ENCODE measurements at places on chromosomes 4 and X.

GRCh38 chr4:133483600-133484246, 334.6 kb downstream of the PCDH10 start:
- no peak for DNase-seq

DNA sequence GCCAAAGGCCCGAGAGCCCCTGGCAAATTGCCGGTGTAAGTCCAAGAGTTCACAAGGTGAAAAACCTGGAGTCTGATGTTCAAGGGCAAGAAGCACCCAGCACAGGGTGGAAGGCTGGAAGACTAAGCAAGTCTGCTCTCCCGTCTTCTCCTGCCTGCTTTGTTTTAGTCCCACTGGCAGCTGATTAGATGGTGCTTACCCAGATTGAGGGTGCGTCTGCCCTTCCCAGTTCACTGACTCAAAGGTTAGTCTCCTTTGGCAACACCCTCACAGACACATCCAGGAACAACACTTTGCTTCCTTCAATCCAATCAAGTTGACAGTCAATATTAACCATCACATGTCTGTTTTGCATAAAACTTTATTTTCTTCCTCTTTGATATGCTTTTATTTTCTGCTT, 157.4 kb downstream of the HS3ST1 start:
- DNase-seq = no peak

GRCh38 chr4:101171747-101172146, 175.6 kb downstream of the PPP3CA start:
- no peak for DNase-seq

DNA sequence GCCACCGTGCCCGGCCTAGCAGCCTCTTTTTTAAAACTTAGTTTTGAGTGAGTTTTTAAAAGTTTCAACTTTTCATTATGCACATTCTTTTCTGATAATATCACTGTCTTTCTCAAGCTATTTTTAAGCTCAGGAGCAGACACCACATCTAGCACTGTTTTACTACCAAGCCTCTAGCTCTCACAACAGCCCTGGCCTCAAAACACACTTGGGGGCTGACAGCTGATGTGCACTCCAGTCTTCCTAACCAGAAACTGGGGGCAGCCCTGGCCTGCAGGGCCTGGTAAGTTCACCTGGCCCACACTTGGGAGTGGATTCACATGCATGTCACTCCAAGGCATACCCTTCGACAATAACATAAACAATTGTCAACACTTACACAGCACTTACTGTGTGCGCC, 34.0 kb downstream of the CENPU start:
- no peak for DNase-seq

DNA sequence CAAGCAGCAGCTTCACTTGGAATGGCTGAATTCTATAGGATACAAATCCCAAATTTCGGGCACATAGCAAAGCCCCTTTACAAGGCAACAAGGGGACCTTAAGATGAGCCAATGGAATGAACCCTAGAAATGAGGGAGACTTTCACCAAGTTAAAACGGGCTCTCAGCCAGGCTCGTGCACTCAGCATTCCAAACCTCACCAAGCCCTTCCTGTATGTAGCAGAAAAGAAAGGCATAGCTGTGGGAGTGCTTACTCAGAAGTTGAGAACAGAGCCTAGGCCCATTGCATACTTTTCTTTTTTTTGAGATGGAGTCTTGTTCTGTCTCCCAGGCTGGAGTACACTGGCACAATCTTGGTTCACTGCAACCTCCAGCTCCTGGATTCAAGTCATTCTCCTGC, 10.8 kb upstream of the HERC5 start:
- DNase-seq = no peak

DNA sequence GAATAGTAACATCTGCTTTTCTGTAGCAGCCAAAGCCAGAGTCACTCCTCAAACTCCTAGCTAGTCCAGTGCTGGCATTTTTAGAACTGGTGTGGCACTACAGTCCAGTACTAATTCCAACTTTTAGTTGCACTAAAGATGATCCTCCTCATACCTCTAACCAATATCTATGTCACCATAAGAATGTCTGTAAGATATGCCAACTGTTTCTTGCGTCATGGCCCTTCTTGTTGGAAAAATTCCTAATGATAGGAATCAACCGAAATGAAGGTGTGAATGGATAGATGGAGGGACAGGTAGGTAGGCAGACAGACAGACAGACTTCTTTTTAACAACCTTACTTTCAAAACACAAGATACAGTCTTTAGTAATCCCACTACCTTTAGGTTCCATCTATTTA, 74.6 kb upstream of the PRSS48 start:
- no peak for DNase-seq

DNA sequence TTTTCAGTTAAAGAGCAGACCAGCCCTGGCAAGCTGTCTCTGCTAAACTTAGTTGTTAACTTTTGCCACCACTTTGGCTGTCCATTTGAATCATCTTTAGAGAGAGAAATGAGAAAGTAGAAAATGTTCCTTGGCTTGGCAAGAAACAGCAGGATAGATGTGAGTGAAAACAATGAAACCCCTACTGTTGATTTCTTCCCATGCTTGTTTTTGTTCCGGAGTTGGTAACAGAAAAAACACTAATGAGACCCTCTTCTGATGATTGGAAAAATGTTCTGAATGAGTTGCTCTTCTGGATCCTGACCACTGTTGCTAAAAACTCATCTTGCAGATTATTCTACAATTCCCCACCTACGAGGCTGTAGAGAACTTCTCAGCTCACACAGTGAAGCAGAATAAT, 203.3 kb downstream of the MAPK10 start:
- no peak for DNase-seq

GRCh38 chr4:186701273-186701672, 22.4 kb downstream of the FAT1 start:
- no peak for DNase-seq

GRCh38 chr4:145189981-145190380, 9.6 kb upstream of the OTUD4 start:
- DNase-seq = no peak

GRCh38 chrX:148960060-148960459, 459.6 kb downstream of the AFF2 start:
- no peak for DNase-seq

DNA sequence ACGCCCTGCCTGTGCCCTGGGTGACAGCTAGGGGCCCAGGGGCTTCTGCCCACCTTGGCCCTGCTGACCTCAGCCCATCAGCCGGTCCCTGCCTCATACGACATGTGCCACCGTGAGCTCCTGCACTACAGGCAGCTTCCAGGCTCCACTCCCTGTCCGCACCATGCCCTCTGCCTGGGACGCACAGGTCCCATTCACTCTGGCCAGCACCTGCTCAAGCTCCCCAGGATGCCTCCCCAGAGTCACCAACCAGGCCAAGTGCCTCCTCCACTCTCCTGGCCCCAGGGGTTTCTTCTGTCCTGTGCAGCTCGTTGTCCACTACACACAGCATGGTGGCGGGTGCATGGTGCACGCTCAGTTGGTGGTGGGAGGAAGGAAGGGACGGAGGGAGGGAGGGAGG, 20.2 kb upstream of the MRFAP1 start:
- no peak for DNase-seq

GRCh38 chr4:142984871-142985585, 138.9 kb upstream of the INPP4B start:
- no peak for DNase-seq

GRCh38 chr4:11407551-11407950, 21.1 kb downstream of the HS3ST1 start:
- no peak for DNase-seq

GRCh38 chr4:188993871-188994270, 854.6 kb downstream of the TRIML1 start:
- no peak for DNase-seq

DNA sequence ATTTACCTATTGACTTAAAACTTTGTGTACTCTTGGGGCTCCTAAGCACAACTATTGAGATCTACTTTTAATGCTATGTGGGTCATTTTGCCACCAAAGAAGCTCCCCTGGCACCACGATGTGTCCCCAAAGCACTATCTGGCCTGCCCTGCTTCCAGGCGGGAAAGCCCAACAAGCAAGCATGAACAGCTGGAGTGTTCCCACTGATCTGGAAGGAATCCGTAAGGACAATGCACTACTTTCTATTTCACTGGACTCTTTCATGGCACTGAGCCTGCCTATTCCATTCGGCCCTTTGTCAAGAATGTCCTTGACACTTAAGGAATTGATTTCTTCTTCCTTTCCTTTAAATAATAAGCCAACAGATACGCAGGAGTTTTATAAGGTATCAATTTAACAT, 38.8 kb downstream of the GRIA3 start:
- DNase-seq = no peak

- no peak for DNase-seq
Observed at GRCh38 chr4:53705151-53705764, 114.0 kb upstream of the LNX1 start.

DNA sequence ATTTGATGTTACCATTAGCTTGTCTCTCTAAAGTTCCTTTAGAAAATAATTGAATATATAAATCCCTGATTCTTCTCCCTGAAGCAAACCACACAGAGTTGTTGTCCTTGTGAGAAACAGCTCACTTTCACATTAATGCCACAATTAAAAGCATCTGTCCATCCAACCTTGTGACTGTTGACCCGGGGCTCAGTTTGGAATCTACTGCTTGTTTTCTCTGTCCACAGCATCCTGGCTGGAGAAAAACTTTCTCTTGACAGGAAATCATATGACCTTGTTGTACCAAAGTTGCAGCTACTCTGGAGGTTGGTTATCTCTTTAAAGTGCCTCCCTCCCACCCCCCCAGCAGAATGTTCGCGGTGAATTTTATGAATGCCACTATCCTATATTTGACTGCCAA, 3.1 kb downstream of the PRKG2 start:
- DNase-seq = no peak

DNA sequence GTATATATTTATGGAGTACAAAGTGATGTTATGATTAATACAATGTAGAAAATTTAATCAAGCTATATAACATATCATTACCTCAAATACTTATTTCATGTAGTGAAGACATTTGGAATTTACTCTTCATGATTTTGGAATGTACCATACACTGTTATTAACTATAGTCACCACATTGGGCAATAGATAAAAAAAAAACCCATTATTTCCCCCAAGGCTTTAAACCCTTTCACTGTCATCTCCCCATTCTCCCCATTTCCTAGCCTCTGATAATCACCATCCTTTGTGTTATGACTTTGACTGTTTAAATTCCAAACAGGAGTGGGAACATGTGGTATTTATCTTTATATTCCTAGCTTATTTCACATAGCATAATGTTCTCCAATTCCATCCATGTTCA, 2189.1 kb upstream of the AGA start:
- DNase-seq = no peak

DNA sequence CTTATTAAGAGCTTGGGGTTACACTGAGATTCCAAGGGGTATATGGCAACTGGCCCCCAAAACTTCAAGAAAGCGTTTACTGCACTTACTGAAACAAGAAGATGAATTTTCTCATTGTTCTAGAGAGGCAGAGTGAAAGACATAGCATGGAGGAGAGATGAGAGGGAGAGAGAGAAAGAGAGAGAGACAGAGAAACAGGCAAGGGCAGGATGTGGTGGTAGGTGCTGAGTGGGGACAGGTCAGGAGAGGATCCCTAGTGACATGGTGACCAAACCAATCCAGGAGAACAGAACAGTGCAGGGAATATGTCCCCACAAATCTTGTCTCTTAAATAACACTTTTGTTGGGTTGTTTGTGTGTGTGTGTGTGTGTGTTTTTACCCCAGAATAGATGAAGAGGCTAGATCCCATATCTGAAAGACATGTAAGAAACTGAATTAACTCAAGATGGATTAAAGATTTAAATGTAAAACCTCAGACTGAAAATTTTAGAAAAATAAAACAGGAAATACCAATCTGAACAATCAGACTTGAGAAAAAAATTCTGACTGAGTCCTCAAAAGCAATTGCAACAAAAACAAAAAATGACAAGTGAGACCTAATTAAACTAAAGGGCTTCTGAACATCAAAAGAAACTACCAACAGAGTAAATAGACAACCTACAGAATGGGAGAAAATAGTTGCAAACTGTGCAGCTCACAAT, 202.2 kb downstream of the QDPR start:
- DNase-seq = no peak

DNA sequence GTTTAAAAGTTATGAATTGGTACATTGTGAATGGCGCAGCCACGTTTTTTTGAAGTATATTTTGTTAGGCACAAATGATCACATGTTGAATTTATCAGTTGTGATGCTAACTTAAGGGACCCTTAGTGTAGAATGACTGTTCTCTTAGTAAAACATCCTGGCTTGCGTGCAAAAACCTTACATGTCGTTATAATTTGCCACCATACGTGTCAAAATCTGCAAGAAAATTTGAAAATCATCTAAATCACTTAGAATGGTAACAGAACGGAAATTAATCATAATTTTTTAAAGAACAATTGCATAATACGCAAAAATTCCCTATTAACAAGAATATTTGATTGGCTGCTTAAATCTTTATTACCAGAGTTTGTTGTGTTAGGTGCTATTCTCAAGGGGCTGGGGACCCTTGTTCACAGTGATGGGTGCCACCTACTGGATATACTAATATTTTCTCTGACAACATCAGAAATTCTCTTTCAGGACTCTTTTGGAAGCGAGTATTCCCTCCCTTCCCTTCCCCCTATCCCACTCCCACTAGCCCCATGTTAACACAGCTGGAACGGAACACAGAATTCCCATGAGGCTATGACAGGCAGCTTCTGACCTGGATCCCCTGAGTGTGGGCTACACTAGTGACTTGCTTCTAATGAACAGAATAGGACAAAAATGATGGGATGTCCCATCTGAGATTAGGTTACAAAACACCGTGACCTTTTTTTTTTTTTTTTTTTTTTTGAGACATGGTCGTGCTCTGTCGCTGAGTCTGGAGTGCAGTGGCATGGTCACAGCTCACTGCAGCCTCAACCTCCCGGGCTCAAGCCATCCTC, 71.8 kb downstream of the SUPT20HL2 start:
- no peak for DNase-seq

GRCh38 chr4:152258391-152258790, 277.5 kb downstream of the FBXW7 start:
- DNase-seq = no peak

- no peak for DNase-seq
Observed at GRCh38 chrX:5867778-5868177, 360.9 kb downstream of the NLGN4X start.

DNA sequence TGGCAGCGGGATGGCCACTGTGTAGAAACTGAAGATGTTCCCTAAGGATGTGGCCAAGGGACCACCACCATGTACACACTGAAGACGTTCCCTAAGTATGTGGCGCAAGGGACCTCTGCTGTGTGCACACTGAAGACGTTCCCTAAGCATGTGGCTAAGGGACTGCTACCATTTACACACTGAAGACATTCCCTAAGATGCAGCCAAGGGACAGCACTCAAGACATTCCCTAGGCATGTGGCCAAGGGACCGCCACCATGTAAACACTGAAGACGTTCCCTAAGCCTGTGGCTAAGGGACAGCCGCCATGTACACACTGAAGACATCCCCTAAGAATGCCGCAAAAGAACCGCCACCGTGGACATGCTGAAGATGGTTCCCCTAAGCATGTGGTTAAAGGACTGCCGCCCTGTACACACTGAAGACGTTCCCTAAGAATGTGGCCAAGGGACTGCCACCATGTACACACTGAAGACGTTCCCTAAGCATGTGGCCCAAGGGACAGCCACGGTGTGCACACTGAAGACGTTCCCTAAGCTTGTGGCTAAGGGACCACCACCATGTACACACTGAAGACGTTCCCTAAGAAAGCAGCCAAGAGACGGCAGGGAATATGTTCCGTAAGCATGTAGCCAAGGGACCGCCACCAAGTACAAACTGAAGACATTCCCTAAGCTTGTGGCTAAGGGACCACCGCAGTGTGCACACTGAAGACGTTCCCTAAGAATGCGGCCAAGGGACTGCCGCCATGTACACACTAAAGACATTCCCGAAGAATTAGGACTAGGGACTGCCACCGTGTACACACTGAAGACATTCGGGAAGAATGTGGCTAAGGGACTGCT, 43.3 kb downstream of the DHRSX start:
- DNase-seq = no peak

Measured in stimulated activated CD8-positive, alpha-beta memory T cell treated with anti-CD3 and anti-CD28 coated beads, Interleukin-7, amount 100 ng/mL, for 24 hours (primary cell).